Stimulated activated CD4-positive, alpha-beta T cell treated with anti-CD3 and anti-CD28 coated beads, Interleukin-4, amount 100 ng/mL, for 1 hour (primary cell): ENCODE measurements at places on chromosomes 3 and 15.

GRCh38 chr3:170735821-170736220 lies 134.2 kb downstream of the RPL22L1 start:
- DNase-seq: no peak

GRCh38 chr3:58341376-58341775 lies 8.7 kb downstream of the PXK start:
- DNase-seq: no peak

GRCh38 chr3:73136941-73137340 lies 75.5 kb downstream of the EBLN2 start:
- DNase-seq: no peak

GRCh38 chr3:75985432-75985831 lies 200.1 kb upstream of the ZNF717 start:
- no peak for DNase-seq

GRCh38 chr3:167288737-167289136 lies 91.4 kb downstream of the ZBBX start:
- no peak for DNase-seq

DNA sequence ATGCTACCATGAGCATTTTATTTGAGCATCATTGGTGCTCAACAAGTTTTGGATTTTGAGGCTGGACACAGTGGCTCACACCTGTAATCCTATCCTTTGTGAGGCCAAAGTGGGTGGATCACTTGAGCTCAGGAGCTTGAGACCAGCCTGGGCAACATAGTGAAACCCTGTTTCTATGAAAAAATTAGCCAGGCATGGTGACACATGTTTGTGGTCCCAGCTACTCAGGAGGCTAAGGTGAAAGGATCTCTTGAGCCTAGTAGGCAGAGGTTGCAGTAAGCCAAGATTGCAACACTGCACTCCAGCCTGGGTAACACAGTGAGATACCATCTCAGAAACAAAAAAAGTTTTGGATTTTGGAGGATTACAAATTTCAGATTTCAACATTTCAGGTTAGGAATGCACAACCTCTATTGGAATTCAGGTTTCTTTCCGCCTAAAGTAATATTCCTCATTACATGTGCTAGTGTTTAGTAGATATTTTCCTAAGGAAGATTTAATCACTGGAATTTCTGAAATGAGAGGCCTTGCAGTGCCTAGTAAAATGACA lies 27.6 kb downstream of the CNOT10 start:
- DNase-seq: no peak

DNA sequence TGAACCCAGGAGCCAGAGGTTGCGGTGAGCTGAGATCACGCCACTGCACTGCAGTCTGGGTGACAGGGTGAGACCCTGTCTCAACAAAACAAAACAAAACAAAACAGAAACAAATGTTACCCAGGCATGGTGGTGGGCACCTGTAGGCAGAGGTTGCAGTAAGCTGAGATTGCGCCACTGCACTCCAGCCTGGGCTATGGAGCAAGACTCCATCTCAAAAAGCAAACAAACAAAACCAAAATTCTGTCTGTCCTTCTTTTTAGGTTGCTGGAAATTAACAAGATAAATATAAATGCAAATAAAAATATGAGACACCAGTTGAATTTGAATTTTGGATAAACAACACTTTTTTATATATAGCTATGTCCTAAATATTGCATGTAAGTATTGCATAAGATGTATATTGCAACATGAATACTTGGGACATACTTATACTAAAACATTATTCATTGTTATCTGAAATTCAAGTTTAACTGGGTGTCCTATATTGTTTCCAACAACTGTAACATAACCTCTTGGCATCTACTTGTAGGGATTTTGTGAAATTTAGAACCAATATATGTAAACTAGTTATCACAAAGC lies 4.7 kb upstream of the CEP97 start:
- no peak for DNase-seq

DNA sequence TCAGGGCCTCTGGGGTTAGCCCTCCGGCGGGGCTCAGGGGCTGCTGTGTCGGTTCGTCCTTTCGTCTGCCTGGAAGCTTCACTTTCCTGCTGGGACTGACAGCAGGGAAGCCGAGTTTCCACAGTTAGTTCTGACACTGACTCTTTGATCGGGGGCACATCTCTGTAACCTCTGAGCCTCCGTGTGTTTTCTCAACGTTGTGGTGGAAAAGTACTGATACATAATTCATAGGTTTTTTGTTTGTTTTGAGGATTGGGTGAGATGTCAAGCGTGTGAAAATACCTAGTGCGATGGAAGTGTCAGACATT lies 481 bp downstream of the AP4E1 start:
- no peak for DNase-seq

- no peak for DNase-seq
These were observed 398.6 kb downstream of the ZIC1 start for GRCh38 chr3:147807776-147808175.

DNA sequence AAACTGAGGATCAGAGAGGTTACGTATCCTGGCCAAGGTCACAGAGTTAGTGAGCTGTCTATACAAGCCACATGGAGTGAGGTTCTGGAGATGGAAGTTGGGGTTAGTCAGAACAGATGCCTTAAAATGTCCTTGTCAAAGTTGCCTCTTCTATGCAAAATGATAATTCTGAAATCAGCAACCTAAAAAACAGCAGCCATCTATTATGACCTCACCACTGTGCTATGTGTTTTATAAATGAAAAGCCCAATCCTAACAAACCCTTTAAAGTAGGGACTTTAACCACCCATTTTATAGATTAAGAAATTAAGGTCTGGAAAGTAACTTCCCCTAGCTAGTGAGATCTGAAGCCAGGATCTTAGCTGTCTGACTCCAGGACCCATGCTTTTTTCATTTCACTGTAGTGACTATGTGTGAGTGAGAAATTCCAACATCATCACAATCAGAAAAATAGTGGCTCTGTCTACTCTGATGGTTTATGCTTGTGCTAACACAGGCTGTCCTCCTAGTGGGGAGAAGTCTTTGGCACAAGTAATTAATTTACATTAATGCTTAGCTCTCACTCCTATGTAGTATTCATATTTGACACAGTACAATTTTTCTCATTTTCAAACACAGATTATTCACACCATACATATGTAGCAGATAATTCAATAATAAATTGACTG lies 143.6 kb downstream of the ANO10 start:
- DNase-seq: no peak

DNA sequence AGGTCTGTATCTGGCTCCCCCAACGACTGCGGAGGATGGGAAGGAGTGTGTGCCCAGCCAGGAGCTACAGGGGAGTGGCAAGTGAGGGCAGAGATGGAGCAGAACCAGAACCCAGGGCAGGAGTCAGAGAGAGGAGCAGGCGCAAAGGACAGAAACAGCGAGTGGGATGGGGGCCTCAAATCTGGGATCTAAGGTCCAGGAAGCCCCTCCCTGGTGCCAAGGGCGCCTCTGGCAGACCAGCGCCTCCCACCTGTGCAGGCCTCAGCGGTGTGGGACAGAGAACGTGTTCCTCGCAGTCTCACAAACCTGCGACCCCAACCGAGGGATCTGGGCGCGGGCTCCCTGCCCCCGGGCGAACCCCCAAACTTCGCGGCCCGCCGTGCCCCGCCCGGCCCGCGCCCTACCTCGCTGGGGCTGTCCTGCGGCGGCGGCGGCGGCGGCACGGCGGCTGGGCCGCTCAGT lies 301 bp downstream of the PCBP4 start:
- no peak for DNase-seq

GRCh38 chr15:58701376-58701775 lies 48.1 kb downstream of the ADAM10 start:
- no peak for DNase-seq

GRCh38 chr15:63857461-63857856 lies 23.7 kb upstream of the HERC1 start:
- no peak for DNase-seq

- no peak for DNase-seq
These were observed 588.3 kb upstream of the NAALADL2 start for GRCh38 chr3:174270841-174271240.

DNA sequence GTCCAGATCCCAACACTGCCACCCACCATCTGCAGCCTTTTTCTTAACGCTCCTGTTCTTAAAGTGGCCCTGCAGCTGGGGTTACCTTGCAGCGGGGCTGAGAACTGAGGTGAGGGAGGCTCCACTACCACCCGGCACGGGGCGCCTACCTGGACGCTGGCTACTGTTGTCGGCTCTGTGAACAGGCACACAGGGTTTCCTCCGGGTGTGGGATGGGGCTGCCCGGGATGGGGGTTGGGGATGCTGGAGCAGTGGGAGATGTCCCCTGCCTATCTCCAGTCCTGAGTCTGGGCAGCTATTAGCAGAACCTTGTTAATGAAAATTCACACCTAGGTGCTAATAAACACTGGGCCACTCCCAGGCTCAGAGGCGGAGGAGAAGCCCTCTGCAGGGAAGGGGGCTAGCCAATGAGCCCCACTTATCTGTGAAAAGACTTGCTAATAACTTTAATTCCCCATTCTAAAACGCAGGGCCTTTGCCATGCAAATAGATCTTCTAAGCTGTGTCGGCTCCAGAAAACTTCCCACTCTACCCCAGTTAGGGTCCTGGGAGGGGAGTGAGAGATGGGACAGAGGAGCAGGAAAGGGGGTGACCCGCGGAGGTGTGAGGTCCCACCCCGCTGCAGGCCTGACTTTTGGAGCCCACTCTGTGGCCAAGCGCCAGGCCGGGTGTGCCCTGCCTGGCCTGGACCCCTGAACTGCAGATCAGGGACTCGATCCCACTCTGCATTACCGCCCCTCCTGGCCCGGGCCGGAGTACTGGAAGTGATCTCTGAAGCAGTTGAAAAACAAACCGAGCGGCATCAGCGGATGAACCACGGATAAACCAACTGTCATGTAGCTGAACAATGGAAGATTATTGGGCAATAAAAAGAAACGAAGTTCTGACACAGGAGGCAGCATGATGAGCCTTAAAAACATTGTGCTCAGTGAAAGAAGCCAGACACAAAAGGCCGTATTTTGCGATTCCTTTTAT lies 3.1 kb downstream of the MESP1 start:
- no peak for DNase-seq

DNA sequence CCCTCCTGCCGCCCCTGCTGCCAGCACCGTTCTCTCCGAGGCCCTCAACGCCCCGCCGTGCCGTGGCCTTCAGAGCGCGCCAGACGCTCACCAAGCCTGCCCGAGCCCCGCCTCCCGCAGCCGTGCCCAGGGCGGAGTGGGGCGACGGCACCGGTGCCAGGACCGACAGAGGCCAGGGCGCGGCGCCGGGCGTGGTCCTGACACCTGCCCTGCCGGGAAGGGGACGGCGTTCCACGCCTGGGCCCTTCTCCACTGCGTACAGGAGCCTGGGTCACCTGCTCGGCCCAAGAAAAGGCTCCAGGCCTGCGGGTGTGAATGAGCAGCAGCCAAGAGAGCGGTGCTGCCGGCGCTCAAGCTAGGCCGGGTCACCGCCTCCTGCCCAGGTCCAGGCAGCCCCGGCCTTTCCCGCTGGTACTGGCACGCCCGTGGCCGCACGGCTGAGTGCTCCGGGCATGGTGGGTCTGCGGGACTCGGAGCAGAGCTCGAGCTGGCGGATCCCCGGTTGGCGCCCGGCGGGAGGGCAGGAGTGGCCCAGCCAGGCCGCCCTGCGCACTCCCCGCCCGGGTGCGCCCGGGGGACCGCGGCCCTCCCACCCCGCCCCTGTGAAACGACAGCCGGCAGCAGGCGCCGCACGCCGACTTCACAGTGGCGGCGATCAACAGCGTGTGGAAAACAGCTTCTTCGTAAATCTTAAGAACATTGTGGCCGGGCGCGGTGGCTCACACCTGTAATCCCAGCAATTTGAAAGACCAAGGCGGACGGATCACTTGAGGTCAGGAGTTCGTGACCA lies 4.2 kb downstream of the OCA2 start:
- peak; percentile 43 for DNase-seq

DNA sequence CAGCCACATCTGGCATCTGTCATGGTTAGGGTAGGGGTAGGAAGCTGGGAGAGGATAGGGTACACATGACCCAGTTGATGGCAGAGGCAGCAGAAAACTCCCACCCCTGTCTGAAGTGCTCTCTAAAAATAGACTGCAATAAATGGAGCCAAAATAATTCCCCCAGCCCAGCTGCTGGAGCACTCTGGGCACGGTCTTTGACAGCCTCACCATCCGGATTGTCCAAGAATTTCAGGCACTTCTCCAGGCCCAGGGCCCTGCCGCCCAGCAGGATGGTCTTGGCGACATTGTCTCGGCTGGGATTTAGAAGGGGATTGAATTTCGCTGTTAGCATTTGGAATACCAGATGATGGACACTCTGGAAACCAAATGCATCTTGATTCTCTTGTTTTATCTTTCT lies 103.7 kb downstream of the IQSEC1 start:
- no peak for DNase-seq

GRCh38 chr3:108441518-108441917 lies 68.9 kb downstream of the MYH15 start:
- no peak for DNase-seq

- no peak for DNase-seq
These were observed 32.9 kb downstream of the PIK3CA start for GRCh38 chr3:179181021-179181472.

- no peak for DNase-seq
These were observed 775 bp downstream of the TTC21A start for GRCh38 chr3:39108200-39108710.

GRCh38 chr15:96457841-96458240 lies 127.3 kb downstream of the NR2F2 start:
- DNase-seq: no peak

GRCh38 chr3:144181062-144181461 lies 209.4 kb downstream of the DIPK2A start:
- DNase-seq: no peak

DNA sequence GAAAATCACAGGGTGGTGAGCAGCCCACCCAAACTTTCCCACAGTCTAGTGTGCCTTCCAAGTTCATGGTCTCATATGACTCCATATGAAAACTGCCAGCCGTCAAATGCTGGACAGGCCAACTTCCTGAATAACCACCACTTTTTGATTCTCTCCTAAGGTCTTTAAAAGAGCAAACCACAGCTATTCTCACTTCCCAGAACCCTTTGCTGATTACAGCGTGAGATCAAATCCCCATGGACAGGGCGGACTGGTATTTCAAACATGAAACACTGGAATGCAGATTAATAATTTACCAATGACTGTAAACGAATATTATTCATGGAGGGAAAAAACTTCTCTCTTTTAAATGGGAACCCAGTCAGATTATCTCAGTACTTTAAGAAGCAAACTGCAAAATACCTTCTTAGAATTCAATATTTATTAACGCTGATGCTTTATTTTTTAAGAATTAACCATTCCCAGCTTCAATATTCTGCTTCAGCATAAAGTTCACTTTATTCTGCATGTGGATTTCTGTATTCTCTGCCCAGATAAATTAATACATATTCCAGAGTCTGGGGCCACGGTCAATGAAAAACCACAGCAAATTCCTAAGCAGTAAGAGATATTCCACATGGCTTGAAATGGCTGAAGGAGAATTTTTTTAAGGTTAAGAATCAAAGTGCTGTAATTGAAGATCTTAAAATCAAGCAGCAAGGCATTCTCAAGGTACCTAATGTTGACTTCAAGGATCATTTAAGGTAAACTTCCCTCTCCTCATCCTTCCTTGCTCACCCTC lies 42.9 kb downstream of the MYO1E start:
- no peak for DNase-seq

- no peak for DNase-seq
These were observed 28.9 kb downstream of the CACNA1D start for GRCh38 chr3:53523346-53523745.
